HCT116 (cell line): ENCODE measurements at places on chromosomes 1 and 21.

DNA sequence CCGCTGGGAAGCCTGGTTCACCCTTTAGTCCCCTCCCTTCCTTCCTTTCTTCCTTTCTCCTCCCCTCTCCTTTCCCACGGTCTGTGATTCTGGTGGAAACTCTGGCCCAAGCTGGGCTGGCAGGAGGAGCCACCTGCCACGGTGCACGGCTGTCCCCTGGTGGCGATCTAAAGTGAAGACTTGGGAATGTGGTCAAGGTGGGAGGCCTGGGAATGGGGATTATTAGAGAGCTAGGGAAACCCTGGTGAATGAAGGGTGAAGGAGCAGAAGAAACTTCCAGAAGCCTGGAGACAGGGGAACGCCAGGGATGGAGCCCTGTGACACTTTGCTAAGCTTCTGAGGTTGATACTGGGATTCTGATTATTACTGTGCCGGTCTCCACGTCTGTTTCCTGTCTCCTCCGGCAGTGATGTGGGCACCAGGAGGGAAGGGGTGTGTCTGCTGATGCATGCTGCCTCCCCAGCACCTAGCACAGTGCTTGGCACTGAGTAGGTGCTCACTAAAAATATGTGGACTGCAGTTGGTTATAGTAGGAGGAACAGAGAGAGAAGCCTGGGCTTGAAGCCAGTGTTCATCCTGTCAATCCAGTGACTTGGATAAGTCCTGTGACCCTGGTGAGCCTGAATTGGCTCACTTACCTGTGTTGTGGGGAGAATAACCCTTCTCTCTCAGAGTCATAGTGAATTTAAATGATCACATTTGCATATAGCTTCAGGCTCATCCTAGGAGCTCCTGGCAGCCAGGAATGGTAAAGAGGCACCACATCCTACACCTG, 71.2 kb upstream of the NBPF3 start:
- peak; percentile 77 for DNase-seq
- no peaks in the 10 kb centered on the region for H3K4me1 ChIP-seq
- H3K27ac ChIP-seq: no peak overlapping the region
- H3K4me3 ChIP-seq: no peak overlapping the region
- no peaks in the 10 kb centered on the region for H3K27me3 ChIP-seq

GRCh38 chr1:87524021-87524754, 195.5 kb downstream of the LMO4 start:
- H3K36me3 ChIP-seq: no peaks in the 10 kb centered on the region
- no peak for DNase-seq
- H3K27ac ChIP-seq: no peak overlapping the region
- H3K27me3 ChIP-seq: no peaks in the 10 kb centered on the region
- H3K4me3 ChIP-seq: no peak overlapping the region

GRCh38 chr1:84365225-84366221, 32.8 kb upstream of the DNASE2B start:
- H3K4me3 ChIP-seq: no peak overlapping the region
- peaks cover 63% of the 10 kb centered on the region for H3K4me1 ChIP-seq
- H3K36me3 ChIP-seq: no peaks in the 10 kb centered on the region
- peak; percentile 99 for DNase-seq

- no peaks in the 10 kb centered on the region for H3K4me1 ChIP-seq
- no peaks in the 10 kb centered on the region for H3K27me3 ChIP-seq
- no peak overlapping the region for H3K4me3 ChIP-seq
- H3K36me3 ChIP-seq: no peaks in the 10 kb centered on the region
- no peak overlapping the region for H3K27ac ChIP-seq
Observed at GRCh38 chr1:151131701-151132334, 14.6 kb downstream of the SEMA6C start.

DNA sequence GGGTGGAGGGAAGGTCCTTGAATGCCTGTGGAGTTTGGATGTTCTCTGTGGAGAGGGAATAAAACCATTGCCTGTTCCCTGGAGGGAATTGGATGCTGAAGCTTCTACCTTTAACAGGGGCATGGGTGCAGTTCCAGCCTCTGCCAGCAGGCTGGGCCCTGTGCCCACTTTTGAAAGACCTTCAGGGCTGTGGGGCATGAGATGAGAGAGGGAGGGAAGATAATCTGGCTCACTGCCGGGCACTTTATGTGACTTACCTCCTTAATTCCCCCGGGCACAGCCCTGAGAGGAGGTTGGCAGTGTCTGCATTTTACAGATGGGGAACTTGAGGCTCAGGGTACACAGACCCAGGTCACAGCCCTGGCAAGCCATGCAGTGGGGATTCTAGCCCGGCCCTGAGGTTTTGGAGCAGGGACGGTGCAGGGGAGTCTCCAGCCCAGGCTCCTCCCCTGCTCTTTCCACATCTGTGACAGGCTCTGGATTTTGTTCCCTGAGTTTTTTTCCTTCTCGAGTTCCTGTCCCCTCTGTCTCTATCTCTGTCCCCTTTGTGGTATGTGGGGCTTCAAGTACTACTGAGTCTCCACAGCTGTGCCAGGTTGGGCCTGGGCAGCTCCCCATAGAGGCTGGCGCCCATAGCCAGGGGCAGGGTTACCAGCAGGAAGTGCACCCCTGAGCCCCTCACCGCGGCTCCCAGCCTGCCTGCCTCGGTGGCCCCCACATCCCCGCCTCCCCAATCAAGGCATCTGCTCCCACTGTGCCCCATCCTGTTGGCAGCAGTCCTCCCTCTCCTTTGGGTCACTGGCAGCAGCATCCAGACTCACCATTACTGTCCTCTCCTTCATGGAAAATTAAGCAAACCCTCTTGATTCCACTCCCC, 14.0 kb upstream of the THEMIS2 start:
- peak; percentile 56 for DNase-seq
- H3K4me1 ChIP-seq: no peaks in the 10 kb centered on the region
- no peak overlapping the region for H3K27ac ChIP-seq
- no peaks in the 10 kb centered on the region for H3K27me3 ChIP-seq
- H3K4me3 ChIP-seq: no peak overlapping the region

DNA sequence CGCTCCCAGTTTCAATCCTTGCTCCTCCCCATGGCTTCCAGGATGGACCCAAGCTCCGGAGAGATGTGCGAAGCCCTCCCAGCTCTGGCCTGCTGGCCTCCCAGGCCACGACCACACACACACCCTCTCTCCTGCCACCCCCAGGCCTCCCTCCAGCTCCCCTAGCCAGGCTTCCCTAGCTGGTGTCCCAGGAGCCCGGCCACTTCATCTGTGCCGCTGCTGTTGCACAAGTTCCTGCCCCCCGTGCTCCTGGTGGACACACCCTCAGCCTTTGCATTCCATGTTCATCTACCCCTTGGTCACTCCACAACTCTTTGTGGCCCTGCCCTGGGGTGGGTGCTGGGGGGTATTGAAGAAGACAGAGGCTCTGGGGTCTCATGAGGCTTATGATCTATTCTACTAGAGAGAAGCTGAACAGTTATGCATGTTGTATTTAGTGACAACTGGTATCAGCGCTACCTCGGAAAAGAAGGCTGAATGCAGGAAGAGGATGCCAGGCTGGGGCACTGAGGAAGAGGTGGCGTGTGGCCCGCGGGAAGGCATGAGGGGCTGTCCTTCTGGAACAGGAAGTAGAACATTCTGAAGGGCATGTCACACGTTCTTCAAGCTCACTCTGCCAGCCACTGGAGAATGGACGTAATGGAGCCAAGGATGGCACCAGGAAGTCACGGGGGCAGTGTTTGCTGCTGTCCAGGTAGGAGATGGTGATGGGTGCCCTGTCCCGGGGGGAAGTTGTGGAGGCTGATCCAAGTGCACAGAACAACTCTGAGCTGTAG, 172.4 kb downstream of the PSMG1 start:
- peaks cover 2% of the 10 kb centered on the region; the same call in 1 of the 2 replicates for H3K4me1 ChIP-seq
- no peaks in the 10 kb centered on the region for H3K27me3 ChIP-seq
- H3K4me3 ChIP-seq: no peak overlapping the region
- H3K36me3 ChIP-seq: no peaks in the 10 kb centered on the region
- no peak overlapping the region for H3K27ac ChIP-seq
